ENCODE measurements at places on chromosomes 5 and 9.
A peak's percentile ranks its signal among the peaks of the same experiment; 100 is the strongest.

DNA sequence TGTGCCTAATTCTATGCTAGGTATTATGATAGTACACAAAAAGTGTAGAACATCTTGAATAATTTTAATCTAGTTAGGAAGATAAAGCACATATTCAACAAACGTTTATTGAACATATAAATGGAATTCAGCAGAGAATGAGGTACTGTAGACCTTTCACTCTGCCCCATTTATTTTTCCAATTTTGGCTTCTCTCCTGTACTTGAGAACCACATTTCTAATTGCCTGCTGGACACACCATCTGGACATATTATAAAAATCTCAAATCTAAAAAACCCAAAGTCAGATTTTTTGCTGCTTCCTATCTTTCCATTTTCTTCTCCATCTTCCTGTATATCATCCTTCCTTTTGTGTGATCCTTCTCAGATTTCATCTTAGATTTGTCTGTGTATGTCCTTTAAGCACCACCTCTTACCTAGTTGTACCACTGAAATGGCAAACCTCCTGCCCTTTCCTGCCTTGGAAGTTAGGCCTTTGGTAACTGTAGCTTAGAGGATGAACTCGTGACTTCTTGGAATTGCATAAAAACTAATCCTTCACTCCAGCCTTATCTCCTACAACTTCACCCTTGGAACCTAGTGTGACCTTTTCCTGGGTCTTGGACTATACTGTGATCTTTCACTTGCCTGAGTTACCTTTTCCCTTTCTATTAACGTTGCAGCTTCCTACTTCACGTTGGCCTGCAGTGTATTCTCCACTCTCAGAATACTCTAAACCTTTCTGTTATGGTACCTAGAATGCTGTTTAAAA is 8.8 kb downstream of the SLC26A2 start:
- no peak for DNase-seq

- no peak for DNase-seq
Observed at GRCh38 chr5:102623329-102624065, 124.7 kb upstream of the SLCO6A1 start.

GRCh38 chr5:54049144-54049543 is 261.2 kb downstream of the ARL15 start:
- no peak for DNase-seq

DNA sequence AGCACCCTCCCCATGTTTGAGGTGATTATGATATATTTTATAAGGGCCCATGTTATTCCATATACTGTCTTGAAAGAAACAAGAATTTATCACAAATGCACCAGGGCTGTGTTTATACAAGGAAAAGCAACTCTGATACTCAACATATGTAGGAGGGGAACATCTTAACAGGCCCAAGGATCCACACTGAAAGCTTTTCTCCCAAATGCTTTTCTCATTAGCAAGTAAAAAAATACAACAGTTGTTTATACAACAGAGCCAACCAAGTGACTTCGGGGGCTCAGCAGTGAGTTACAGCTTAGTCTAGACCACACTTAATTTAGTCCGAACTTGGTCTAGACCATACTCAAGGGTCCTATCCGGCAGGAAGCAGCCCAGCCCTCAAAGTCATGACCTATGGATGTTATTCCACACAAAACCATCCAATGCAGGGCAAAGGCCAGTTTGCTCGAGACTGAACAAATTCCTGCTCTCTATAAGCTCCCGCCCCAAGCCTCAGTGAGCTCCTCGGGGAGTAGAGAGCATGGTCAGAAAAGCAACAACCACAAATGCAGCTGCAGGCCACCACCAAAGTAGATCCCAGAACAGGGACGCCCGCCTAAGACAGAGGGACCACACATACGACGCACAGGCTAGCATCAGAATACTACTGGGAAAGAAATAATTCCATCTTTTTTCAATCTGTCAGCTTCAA is 6.8 kb downstream of the GZMK start:
- no peak for DNase-seq

DNA sequence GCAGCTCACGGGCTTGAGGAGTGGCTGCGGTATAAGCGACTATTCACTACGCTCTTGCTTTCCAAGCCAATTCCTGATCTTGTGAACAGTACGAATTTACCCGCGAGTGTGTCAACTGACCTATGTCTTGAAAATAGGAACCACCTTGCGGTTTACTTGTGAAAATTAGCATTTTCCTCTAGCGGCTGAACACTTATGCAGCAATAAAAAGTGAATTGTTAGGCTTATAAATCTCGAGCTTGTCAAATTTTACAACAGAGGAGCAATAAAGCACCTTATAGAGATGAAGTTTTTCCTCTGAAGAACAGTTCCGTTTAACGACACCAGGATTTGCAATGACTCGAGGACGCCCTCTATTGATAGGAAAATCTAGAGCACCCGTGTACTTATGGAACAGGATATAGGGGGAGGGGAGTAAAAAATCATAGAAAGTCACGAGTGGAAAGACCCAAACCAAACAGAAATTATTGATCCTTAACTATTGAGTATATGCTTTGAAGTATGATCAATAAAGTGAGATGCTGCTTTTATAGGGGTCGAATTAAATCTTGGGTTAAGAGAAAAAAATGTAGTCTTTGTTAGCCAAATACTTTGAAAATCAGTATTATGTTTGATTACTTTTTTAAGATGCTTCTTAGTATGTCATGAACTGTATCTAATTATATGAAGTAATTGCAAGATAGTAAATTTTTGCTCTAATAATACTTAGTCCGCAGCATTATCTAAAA is 1.9 kb upstream of the RGMB start:
- peak; percentile 93 for DNase-seq

- no peak for DNase-seq
Observed at GRCh38 chr5:11038772-11039171, 277.7 kb upstream of the DAP start.

GRCh38 chr9:16230731-16231130 is 639.7 kb downstream of the BNC2 start:
- no peak for DNase-seq

DNA sequence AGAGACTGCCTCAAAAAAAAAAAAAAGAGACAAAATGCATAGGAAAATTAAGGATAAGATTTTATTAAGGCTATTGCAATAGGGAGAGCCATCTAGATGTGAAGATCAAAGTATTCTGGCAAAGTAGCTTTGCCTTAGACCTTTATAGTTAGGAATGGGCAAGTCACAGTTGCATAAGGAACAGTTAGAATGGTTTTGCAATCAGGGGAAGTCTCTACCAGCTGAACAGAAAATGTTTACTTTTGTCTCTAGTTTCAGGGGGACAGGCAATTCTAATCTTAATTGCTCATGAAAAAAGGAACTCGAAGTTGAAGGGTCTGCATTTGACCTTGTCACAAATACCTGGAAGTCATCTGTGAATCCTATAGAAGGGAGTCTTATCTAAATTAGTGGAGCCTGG is 13.1 kb upstream of the ATP6V1G1 start:
- no peak for DNase-seq

- no peak for DNase-seq
Observed at GRCh38 chr9:5971740-5972139, 43.7 kb downstream of the RANBP6 start.

DNA sequence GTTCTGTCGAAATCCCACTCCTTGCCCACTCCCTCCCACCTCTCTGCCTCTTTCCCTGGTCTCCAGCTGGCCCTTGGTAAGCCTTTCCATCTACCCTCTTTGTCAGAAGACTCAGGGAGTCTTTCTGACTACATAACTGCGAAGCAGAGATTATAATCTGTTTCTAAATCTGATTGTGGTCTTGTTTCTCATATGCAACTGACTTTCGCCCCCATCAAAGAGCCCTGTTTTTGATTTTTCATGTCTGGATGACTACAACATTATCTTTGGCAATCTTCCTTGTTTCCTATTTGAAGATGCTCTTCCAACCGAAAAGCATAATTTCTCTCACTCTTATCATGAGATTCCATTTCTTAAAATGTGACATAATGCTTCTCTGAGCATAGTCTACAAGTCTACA is 218.2 kb upstream of the ADAMTSL1 start:
- no peak for DNase-seq
